ENCODE measurements at places on chromosomes 11 and 22.
A peak's percentile ranks its signal among the peaks of the same experiment; 100 is the strongest.

DNA sequence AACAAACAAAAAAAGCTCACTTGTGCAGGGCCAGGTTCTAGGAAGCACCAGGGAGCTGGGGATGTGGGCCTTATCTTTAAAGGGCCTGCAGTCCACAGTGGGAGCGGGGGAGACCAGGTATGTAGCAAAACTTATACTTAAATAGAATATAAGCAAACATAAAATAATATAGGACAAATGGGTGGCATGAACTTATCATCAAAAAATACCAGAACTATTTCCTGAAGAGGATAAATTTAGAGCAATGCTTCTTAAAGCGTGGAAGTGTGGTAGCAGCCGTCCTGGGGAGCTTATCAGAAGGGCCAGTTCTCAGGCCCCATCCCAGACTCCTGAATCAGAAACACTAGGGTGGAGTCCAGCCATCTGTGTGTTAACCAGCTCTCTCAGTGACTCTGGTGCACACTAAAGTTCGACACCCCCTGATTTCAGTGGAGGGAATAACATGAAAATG lies 9.3 kb downstream of the VPS26B start:
- DNase-seq: no peak

DNA sequence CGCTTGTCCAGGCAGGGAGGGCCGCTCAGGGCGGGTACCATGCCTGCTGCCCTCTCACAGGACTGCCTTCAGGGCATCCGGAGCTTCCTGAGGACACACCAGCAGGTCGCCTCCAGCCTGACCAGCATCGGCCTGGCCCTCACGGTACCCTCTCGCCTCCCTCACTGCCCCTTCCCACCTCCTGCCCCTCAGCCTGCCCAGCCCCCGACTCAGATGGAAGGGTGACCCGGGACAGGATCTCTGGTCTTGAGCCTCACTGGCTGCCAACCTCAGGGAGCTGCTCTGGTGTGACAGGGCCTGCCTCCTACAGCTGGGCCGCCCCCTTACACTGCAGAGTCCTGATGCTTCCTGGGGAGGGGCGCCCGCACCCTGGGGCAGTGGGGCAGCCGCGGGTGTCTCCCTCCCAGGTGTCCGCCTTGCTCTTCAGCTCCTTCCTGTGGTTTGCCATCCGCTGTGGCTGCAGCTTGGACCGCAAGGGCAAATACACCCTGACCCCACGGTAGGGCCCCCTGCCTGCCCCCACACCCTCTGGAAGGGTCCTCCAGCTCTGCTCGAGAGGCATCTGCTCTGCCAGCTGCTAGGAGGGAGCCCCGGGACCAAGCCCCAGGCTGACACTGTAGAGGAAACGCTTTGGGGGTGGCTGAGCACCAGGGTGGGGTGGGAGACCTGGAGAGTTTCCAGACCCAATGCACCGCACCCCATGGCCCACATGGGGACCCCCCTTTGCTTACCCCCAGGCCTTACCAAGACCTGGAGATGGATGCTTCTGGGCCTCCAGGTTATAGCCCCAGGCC lies 14.6 kb downstream of the TSPAN32 start:
- DNase-seq: no peak

DNA sequence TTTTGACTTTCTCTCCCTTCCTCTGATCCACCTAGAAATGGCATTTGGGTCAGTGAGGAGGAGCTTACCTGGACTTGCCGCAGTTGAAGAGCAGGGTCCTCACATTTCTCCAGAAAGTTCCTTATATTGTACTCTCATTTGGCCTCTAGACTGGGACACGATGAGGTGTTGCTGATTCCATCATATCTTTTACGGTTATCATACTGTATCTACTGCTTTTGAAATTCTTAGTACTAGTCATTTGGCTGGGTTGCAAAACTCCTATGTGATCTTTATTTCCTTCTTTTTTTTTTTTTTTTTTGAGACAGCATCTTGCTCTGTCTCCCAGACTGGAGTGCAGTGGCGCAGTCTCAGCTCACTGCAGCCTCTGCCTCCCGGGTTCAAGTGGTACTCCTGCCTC lies 58.7 kb upstream of the FAM181B start:
- DNase-seq: no peak

GRCh38 chr11:33847251-33847650 lies 44.6 kb downstream of the LMO2 start:
- peak; percentile 34 for DNase-seq

DNA sequence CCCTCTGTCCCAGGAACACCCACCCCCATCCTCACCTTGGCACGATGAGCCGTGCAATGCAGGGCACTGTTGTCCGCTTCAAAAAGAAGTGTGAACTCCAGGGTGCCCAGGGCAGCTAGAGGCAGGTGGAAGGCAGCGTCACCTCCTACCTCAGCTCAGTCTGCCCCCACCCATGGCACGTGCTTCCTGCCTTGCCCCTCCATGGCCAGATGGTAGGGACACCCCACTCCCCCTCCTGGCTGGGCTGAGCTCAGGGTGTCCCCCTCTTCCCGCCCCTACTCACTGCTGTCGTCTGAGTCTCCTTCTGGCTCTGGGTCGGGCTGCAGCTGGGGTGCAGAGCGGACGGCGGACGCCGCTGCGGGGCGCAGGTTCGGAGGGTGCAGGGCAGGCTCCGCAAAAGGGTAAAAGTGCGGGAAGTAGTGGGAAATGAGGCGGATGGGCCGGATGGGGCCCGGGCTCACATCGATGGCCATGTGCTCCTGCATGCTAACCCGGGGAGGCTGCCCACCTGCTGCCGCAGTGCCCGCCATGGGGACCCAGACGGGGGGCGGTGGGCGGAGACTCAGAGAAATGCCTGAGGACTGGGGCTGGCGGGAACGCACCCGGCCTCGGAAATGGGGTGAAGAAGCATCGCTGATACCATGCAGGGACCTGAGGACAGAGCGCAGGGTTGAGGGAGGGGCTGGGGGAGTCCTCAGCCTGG lies 9.1 kb downstream of the NDUFV1 start:
- no peak for DNase-seq

DNA sequence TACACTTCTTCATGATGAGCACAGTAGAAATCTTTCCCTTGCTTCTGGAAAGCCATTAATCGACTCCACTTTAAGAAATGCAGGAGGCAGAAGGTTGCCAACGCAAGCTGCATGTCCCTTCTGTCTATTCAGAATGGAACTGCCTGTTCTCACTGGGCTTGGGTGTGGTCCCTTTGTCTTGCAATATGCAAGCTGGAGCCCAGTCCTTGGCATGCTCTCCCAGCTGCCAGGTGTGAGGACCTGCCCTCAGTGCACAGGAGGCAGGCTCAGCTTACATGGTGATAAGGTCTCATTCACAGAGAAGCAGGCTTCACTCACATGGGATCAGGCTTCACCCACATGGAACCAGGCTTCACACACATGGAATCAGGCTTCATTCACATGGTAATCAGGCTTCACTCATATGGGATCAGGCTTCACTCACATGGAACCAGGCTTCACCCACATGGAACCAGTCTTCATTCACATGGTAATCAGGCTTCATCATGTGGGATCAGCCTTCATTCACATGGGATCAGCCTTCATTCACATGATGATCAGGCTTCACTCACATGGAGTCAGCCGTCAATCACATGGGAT lies 59.2 kb upstream of the USP47 start:
- no peak for DNase-seq

DNA sequence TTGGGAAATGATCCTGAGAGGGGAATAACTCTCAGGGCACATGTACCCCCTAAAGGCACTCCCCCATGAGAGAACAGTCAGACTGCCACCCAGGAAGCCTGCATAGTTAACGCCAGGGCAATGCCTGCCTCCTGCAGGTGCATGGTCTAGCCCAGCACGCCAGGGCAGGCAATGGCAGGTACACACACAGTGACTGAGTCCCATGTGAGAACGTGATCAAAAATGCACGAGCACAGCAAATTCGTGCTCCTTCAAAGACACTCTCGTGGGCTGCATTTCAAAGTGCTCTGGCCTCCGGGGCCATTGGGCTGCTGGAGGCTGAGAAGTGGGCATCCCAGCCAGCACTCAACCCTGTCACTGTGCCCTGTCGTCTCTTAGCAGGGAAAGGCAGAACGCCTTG lies 79.7 kb downstream of the SHANK2 start:
- no peak for DNase-seq

DNA sequence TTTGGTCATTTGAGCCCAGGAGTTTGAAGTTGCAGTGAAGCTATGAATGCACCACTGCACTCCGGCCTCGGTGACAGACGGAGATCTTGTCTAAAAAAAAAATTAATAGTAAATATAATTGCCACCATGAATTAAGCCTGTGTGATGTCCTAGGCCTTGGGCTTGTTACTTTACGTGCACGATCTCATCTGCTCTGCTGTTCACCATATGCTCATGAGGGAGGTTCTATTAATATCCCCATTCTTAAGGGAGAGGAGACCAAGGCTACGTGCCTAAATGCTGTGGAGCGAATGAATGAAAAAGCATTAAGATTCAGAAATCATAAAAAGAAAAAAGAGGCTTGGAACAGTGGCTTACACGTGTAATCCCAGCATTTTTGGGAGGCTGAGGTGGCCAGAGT lies 2.6 kb upstream of the ATG2A start:
- DNase-seq: no peak

DNA sequence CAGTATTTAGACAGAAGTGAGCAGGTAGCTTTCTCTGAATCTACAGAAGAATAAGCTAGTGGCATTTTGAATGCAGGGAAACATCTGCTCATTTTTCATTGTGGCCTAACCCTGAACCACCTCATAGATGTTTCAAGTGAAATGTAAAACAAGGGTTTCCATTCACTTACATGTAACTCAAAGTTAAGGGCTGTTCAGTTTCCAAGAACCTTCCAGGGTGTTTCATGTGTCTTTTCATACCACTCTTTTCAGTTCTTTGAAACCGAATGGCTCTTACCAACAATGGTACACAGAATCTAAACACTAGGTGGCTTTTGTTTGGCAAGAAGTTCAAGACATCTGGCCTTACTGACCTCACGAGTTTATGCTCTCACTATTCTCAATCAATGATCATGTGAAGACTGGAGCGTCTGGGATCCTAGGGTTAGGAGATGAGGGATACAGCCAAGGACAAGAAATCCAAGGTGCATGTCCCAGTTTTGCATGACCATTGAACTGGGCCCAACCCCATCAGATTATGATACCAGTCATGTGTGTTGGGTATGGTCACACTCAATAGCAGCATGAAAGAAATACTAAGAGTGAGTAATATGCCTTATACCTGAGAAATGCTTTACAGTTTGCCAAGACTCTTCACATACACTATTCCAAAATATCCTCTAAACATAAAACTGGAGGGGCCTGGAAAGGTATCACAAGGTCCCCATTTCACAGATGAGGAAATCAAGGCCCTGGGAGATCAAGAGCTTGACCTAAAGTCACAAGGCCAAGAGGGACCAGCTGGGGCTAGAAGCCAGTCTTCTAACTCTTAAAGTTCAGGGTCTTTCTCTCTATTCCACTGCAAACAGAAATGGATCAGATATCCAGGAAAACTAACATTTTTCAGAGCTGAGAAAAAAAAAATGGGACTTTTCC lies 92.7 kb downstream of the ETS1 start:
- no peak for DNase-seq

GRCh38 chr11:70555078-70555477 lies 156.7 kb downstream of the CTTN start:
- no peak for DNase-seq

GRCh38 chr11:72584293-72584938 lies 89.8 kb downstream of the PDE2A start:
- DNase-seq: peak; percentile 4

- peak; percentile 28 for DNase-seq
Measured at GRCh38 chr11:67352546-67353316, 615 bp downstream of the POLD4 start.

GRCh38 chr11:33039274-33040032 lies at the start of gene TCP11L1:
TSS of gene TCP11L1 (plus strand) at chr11:33039572. CDS start at chr11:33043774, 4,202 bp downstream.
- DNase-seq: peak; percentile 93

DNA sequence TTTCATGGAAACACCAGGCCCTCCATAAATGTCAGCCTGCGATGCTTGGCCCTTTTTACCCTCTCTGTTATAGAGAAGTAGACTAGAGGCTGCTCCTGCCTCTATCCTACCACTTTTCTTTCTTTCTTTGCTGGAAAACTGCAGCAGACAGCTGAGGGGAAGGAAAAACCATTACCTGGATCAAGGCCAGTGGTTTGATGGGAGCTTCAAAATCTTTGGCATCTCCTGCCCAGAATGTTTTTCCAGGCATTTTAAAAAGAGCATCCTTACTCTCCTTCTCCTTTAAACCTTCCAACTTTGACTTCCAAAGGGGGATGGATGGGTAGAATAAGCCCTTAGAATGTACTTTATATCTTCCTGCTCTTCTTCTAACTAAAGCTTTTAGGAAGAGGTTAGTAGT lies 44.9 kb downstream of the EXT2 start:
- DNase-seq: no peak

DNA sequence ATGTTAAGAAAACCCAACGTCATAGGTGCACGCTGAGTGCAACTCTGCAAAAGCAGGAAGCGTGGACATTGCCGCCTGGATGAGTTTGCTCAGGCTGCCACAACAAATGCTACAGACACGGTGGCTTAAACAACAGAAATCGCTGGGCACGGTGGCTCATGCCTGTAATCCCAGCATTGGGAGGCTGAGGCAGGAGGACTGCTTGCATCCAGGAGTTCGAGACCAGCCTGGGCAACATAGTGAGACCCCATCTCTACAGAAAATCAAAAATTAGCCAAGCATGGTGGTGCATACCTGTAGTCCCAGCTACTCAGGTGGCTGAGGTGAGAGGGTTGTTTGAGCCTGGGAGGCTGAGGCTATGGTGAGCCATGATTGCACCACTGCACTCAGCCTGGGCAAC lies 13.4 kb upstream of the PGA3 start:
- no peak for DNase-seq

GRCh38 chr11:29616611-29617010 lies 400.2 kb downstream of the KCNA4 start:
- DNase-seq: peak; percentile 92

DNA sequence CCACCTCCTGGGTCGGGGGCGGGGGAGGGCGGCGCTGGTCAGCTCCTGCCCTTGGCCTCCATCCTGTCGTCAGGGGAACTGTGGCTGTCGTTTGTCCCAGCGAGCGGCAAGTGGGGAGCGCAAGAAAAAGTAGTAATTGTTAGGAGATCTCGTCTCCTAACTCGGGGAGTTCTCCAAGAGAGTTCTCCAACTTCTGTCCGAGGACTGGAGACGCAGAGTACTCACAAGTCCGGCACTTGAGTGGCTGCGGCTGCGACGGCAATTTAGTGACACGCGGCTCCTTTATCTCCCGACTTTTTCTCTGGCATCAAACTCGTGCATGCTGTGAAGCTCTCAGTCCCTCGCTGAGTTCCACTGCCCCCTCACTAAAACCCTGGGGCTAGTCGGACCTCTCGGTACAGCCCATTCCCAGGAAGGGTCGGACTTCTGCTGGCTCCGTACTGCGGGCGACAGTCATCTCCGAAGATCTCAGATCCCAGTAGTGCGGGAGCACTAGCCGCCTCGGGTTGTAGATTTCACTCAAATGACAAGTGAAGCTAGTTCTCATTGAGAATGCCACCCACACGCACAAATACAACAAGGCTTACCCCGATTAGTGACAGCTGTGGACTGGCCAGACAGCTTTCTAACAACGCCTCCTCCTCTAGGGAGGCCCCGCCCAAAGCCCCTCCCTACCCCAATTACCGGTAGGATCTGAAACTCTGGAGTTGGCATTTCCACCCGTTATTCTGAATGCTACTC lies at the start of gene PGR:
Gene PGR, minus strand, starts transcription at position 611 of the 741 bp plus-strand sequence. CDS start 743 bp downstream, outside the sequence.
- no peak for DNase-seq

Data from AG10803 (cell line).